Midbrain (tissue), 1 donor: ENCODE measurements at places on chromosomes 12 and 14.

GRCh38 chr12:39224971-39225370, 217.9 kb downstream of the KIF21A start:
- no peak for DNase-seq

- peak; percentile 23 for DNase-seq
Measured at GRCh38 chr14:33805593-33805992, 145.3 kb downstream of the EGLN3 start.

DNA sequence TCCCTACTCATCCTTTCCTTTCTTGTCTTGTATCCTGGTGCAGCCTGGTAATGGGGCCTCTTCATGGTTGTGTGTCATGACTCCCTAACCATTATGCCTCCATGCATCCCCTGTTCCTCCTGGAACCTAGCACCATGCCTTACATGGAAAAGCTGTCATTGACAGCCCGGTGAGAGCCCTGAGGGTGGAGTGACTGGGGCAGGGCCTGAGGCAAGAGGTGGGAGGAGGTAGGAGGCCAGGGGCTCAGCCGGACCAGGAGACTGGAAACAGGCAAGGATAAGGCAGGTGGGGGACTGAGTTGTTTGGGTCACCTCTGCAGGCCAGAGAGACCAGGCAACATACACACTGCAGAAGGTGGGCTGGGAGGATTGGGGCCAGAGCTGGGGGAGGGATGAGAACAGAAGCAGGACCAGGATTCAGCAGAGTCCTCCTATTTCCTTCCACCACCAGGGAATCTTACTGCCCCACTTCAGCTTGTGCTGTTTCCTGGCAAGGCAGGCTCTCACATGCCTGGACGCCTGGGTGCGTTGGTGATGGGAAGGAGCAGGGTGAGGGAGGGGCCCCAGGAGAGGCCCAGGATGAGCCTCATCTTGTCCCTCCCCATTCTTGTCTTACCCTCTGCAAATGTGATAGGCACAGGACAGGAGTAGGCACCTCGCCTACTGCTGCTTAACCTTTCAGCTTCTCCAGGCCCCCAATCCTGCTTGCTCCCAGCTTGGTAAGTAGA, at the start of gene LTB4R2:
Gene LTB4R2, plus strand, starts transcription at position 603 of the 727 bp plus-strand sequence. CDS start 525 bp downstream, outside the sequence.
- DNase-seq = no peak

DNA sequence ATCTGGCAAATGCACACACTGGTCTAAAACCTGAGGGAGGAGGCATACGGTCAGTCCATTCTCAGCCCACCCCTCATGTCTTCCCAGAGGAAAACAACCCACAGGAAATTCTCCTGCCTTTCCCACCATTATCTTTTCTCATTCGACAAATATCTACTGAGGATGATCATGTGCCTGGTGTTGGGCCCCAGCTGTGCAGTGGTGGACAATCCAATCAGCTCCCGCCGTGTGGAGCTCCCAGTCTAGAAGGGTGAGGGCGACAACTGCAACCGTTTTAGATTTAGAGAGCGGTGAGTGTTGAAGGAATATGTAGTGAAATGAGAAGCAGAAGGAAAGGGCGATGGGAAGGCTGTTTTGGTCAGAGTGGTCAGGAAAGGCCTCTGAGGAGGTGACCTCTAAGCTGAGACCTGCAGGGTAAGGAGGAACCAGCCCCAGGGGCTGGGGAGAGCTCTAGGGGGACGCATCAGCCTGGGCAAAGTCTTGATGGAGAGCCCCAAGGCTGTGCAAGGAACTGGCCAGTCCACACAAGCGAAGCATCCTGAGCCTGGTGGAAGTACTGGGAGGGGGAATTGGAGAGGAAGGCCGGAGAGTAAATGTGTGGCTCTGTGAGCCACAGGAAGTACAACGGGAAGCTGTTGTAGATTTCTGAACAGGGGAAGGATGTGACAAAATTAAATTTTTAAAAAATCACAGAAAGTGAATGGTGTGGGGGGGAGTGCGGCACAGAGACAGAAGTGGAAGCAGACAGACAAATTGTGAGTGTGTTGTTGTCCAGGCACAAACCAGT, 192.8 kb downstream of the NTF3 start:
- no peak for DNase-seq

GRCh38 chr12:44876544-44877410, 662 bp upstream of the NELL2 start:
- no peak for DNase-seq

- DNase-seq = no peak
Measured at GRCh38 chr12:27331291-27331926, 1.2 kb upstream of the BMAL2 start.

DNA sequence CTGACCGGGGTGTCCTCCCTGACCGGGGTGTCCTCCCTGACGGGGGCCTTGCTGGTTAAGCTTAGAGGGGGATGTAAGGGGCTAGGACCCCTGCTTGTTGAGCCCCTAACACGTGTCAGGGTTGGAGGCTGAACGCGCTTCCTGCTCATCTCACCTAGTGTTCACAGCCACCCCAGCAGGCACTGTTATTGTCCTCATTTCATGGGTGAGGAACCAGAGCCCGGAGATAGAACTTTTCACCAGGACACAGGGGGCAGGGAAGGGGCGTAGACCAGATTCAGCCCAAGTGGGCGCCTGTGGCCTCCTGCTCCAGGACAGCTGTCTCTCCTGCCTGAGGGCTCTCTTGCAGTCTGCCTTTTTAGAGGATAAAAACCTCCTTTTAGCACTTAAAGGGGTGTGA, 236.3 kb downstream of the GLT1D1 start:
- no peak for DNase-seq

GRCh38 chr12:57865084-57865751, 18.7 kb upstream of the CTDSP2 start:
- peak; percentile 38 for DNase-seq

DNA sequence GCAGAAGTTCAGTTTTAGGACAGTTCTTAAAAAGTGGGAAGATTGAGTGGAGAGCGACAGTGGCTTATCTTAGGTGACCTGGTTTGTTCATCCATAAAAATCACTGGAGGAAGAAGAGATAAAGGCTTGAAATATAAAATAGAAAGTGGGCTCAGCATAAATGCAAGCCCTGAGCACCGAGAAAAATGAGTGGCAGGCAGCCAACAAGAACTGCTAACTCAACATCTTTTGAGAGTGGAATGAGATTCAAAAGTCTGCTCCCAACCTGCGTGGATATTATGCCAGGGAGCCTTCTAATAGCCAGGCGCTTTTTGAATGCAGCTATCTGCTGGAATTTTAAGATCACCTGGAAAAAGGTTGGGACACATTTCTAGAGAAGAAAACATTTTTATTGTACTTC, 666.5 kb downstream of the FLRT2 start:
- no peak for DNase-seq

DNA sequence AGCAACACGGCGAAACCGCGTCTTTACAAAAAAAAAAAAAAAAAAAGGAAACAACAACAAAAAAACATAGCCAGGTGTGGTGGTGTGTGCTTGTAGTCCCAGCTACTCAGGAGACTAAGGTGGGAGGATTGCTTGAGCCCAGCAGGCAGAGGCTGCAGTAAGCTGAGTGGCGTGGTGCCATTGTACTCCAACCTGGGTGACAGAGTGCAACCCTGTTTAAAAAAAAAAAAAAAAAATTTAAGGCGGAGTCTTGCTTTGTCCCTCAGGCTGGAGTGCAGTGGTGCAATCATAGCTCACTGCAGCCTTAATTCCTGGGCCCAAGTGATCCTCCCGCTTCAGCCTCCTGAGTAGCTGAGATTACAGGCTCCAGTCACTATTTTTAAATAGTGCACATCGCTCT, 18.2 kb upstream of the FIGNL2 start:
- no peak for DNase-seq

GRCh38 chr14:39860596-39861228, 428.5 kb upstream of the FBXO33 start:
- no peak for DNase-seq

GRCh38 chr14:22560662-22561365, 28.2 kb downstream of the DAD1 start:
- no peak for DNase-seq

- no peak for DNase-seq
Measured at GRCh38 chr12:119592232-119592631, 1.3 kb upstream of the TMEM233 start.

DNA sequence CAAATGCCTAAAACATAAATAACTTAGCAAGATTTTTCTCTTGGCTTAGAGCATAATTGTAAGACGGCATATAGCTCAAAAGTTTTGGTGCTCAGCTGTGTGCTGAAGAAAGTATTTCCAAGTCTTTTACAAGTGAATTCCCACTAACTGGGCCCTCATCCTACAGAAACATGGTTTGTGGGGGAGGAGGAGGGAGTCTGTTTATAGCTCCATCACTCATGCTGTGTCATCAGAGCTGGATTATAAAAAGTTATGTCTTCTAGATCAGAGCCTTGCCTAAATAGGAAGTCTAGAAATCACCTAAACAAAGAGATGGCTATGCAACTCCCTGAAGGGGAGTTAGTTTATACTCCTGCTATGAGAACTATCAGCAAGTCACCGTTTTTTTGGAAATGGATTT, 65.9 kb upstream of the OTOGL start:
- no peak for DNase-seq

DNA sequence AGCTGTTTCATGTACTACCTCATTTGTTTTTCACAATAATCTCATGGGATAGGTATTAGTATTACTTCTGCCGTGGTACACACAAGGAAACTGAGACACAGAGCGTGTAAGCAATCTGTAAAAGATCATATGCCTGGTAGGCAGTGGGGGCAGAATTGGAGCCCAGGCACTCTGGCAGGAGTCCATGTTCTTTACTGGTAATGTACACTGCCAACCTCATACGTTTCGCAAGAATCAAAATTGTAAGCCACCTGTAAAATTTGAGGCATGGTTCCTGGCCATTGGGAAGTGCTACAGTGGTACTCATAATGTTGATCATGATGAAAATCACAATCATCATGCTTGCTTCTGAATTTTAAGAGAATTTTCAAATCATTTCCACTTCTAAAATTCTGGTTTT, 40.7 kb downstream of the TMTC1 start:
- DNase-seq = no peak

DNA sequence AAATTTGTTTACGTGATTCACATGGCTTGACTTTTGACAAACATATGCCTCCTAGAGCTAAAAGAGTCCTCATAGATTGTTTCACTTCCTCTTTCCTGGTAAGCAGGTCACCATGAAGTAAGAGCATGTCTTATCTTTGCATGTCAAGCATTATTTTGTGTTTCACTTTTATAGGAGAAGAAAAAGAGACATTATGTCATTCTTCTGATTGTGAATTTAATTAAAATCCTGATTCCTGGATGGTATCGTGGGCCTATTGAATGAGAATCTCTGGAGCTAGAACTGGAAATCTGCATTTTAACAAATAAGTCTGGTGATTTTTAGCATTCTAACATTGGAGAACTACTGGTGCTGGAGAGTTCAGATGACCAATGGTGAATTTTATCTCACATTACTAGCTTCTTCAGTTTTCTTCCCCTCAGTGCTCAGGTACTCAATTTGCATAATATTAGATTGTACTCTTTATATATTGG, 218.6 kb upstream of the ATP2B1 start:
- no peak for DNase-seq

DNA sequence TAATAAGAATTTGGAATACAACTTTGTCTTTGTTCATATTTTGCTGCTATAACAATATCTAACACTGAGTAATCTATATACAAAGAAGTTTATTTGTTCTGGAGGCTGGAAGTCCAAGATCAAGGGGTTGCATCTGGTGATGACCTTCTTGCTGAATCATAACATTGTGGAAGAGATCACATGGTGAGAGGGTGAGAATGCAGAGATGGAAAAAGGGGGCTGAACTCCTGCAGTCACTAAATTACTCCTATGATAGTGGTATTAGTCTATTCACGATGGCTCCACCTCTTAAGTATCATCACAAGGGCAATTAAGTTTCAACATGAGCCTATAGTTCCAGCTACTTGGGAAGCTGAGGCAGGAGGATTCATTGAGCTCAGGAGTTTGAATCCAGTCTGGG, 4.5 kb upstream of the AKAP6 start:
- no peak for DNase-seq

- DNase-seq = no peak
Measured at GRCh38 chr12:116540622-116541152, 18.5 kb upstream of the MAP1LC3B2 start.

DNA sequence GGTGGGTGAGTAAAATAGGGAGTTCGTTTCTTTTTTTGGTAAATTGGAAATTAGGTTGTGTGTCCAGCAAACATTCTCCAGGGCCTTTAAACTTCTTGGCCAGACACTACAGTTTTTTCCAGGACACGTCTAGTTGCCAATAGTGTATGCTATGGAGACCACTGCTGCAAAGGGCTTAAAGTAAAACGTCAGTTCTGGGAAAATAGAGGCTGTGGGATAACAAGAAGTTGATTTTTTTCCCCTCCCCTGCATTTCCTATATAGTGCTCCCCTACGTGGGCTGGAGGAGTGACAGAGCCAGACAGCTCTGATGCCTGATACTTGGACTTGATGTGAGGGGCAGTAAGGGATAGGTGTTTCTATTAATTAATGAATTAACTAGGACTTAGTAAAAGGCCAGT, 2.4 kb downstream of the ACVR1B start:
- DNase-seq = no peak

GRCh38 chr14:20613094-20614037, 22.2 kb upstream of the RNASE12 start:
- DNase-seq = peak; percentile 91

GRCh38 chr14:102408724-102409123, 46.0 kb downstream of the TECPR2 start:
- DNase-seq = no peak

DNA sequence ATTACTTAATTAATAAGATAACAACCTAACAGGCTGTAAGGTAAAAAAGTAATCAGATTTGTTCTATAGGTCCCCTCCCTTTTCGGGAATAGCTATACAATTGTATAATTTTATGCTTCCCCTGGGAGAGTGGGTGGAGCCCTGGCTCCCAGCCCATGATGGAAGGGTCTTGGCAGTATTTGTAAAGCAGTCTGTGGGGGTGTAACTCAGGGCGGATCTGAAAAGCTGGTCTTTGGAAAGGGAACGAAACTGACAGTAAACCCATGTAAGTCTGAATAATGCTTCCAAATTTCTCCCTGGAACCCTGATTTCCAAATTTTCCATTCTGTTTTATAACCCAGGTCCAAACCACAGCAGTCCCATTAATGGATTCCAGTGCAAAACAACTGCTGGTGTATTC, 110.4 kb downstream of the DAD1 start:
- no peak for DNase-seq

DNA sequence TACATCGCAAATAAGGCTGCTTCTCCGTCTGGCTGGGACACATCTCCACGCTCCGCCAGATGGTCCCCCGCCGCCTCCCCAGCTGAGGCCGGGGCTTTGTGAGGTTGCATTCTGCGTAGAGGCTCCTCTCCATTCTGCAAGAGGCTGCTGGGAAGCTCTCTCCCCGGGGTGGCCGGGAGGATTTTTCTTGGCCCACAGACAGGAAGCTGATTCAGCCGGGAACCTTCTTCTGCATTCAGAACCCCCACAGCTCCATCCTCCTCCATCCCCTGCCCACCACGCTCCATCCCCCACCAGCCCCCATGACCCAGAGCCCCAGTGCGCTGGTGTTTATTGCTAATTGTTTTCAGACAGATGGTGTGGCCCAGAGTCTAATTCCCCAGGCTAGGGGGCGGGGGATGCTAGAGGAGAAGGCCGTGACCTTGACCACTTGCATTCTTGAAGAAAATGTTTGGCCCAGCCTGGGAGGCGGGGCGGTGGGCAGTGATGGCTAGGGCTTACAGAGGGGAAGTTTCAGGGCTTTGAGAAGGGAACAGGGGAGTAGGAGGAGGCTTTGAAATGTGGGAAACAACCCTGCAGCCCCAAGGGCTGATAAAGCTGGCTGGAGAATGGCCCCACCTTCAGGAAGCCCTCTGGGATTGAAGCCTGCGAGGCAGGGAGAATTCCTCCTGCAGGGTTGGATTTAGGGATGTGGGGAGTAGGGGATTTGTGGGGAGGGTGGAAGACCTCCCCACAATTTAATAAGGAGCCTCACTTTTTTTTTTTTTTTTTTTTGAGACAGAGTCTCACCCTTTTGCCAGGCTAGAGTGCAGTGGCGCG, 88.5 kb upstream of the NCOR2 start:
- peak; percentile 78 for DNase-seq
